Fibroblast of mammary gland (primary cell): ENCODE measurements at places on chromosomes 2 and 18.

- no peak for DNase-seq
These were observed 77.8 kb downstream of the RHBDD1 start for GRCh38 chr2:226913641-226914040.

DNA sequence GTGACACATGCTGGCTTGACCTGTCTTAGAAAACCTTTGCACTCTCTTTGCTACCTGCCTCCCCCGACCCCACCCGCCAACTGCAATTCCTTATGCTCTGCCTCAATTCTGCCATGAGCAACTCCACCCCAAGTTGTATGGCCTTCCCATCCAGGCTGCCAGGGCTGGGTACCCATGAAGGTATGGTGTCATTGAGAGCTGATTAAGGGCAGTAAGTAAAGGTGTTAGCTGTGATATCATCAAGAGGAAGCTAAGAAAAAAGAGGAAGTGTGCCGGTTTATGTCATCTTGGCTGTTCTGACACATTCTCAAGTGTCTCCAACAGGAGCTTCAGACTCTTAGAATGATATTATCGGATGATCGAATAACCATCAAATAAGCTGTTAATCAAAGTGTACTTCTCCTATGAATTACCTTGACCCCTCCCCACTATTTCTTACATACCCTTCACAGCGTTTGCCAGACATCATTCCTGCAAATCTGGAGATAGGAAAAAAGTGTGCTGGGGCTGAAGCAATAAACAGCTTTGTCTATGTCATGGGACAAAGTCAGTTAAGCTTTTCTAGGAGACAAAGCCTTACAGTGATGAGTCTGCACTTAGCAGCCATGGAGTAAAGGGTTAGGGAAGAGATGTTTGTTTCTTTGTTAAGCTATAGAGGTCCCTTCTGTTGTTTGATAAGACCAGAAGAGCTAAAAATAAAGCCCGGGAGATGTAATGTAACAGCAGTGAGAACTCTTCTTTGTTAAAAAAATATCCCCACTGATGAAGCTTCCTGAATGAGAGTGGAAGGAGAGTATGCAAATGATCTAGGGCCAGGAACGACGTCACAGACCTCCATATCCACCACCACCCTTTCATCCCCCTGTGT is 40.4 kb upstream of the SMAD2 start:
- no peak for DNase-seq

DNA sequence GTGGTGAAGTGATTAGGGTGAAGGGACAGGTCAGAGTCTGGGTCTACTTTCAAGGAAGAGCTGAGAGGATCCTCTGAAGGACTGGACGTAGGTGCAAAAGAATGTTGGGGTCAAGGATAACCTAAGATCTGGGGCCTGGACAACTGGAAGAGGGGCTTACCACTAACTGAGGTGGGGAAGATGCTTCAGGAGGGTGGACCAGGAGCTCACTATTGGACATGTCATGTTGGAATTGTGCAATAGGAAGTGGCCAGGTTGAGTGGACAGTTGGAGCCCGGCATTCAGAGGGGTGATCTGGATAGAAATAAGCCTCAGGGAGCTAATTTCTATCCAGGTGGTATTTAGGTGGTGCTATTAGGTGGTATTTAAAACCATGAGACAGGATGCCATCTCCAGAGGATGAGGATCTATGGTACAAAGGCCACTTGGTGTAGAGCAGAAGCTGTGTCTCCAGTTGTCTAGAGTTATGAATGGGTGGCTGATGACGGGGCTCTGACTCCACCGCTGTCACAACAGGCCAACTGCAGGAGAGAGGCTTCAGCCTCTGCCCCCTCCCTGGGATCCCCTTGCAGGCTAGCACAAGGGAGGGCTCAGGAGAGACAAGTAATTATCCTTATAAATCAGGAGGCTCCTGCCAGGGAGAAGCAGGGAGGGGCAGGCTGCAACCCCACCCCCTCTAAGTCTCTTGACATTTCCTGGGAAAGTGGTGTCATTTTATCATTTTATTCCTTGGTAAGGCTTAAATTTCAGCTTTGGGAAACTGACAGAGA is 158.0 kb downstream of the SMAD7 start:
- no peak for DNase-seq

- no peak for DNase-seq
These were observed 589.6 kb downstream of the LRRTM4 start for GRCh38 chr2:76932550-76932949.

DNA sequence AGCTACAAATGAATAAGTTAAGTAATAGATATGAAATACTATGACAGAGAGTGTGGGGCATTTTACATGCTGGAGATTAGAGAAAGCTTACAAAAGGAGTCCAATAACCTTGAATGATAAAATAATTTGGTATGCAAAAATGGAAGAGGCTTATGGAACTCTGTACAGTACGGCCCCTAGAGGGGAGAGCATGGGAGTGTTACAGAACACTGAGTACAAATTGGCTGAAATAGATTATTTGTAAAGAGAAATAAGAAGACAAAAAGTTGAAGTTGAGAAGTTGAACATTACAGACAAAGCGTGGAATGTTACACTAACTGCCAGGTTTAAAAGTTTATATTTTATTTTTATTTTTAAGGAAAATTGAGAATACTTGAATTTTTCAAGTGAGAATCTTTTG is 192.1 kb upstream of the DOK6 start:
- no peak for DNase-seq

- no peak for DNase-seq
These were observed 42.3 kb upstream of the DOK6 start for GRCh38 chr18:69358212-69358895.

- DNase-seq: no peak
These were observed 127.8 kb downstream of the LNPK start for GRCh38 chr2:175874291-175874690.

- no peak for DNase-seq
These were observed 16.4 kb upstream of the IL1R1 start for GRCh38 chr2:102126169-102126568.

DNA sequence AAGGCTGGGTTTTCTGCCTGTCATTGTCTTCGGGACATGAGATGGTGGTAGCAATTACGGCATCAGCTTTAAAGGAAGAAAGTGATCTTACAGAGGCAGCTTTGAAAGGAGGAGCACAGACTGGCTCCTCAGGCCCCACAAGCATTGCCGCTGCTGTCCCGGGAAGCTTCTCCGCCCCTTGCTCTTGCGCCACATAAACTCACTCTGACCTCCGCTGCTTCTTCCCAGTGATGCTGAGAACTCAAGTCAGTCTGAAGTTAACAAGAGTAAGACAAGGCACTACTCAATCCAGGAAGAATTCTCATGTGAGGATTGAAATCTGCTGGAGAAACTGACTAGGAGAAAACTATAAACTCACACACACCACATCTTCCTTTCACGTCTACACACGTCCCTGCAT is 112.4 kb upstream of the RIOK3 start:
- DNase-seq: peak; percentile 57

DNA sequence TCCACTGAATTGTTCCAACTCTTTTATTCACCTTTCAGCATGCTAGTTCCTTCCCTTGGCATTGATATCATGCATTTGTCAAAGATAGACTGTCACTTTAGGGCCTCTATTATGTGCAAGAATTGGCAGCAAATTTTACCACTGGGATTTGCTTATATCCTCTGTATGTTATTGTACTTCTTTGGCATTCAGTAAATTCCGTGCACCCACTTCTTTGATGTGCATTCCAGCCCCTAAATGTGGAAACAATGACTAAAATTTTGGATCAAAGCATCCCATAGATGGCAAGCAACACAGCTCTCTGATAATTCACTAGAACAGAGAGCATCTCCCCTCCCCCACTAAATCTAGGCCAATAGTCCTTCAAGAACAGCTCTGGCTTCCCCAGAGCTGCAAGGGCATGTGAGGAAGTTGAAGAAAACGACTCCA is 399.0 kb upstream of the HNRNPA3 start:
- DNase-seq: no peak

GRCh38 chr2:191899410-191899809 is 52.5 kb upstream of the CAVIN2 start:
- DNase-seq: peak; percentile 98

DNA sequence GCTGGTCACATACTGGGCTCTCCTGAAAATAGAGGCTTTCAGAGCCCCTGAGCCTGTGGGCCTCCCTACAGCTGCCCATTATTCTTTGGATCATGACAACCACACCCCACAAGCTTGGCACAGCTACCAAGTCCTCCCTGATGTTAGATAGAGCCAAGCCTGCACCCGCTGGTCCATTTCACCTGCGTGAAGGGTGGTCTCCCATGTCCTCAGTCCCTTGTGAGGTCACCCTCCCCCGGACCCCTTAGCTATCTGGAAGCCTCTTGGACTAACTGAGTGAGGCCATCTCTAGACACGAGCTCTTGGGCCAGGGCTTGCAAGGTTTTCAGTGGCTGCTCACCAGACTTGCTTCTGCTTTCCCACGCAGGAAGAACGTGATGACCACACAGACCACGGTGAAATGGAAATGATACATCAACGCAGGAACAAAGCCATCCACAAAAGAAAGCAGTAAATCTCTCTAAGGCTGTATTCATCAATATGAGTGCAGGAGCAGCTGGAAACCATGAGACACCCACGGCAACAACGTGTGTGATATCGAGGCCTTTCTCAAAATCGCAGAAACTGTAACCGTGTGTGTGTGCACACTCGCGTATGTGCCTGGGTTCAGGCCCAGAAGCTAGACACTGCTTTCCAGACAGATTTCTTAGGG is 10.1 kb upstream of the MAL start:
- DNase-seq: no peak

- no peak for DNase-seq
These were observed 123.0 kb downstream of the PMAIP1 start for GRCh38 chr18:60022671-60023276.

GRCh38 chr2:229474125-229474524 is 203.0 kb upstream of the PID1 start:
- no peak for DNase-seq

- DNase-seq: peak; percentile 58
These were observed 62.5 kb upstream of the RAPGEF4 start for GRCh38 chr2:172673056-172673683.

DNA sequence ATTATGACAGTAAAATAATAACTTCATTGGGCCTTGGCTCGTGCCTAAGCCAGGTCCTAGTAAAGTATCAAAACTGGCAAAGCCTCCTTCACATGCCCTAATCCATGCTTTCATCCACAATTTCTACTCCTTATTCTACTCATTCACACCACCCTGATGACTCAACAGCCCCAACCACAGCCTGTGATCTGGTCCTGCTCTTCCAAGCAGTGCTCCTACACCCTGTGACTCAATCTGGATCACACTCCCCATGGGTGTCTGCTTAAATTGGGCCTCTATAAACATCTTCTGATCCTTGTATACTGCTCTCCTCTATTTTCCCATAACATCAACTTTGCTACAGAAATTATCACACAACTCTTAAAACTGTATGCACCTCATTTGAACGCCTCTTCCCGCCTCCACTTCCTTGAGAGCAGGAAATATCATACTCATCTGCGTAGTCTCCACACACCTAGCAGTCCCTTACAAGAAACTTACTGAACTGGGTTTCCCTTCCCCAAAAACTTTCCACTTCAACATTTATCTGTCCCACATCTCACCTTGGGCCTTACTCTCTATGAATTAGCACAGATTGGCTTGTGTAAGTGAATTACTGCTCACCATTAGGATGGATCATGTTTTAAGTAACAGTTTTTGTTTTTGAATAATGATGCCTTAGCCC is 15.9 kb downstream of the GTF3C3 start:
- DNase-seq: peak; percentile 88

DNA sequence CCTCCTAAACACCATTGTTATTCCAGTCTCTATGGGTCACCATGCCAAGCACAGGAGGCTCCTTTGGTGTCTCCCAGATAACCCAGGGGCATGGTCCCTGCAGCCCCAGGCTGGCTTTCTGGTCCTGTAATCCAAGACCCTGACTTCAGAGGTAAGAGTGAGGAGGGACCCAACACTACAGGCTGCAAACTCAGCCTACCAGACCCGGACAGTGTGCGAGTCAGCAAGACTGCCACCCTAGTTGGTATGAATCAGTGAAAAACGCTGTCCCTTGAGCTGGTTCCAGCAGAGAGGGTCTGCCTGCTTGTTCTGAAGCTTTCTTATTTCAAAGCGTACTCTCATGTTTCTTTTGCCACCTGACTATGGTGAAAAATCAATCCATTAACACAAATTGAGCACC is 47.6 kb upstream of the ZFP36L2 start:
- DNase-seq: peak; percentile 57

DNA sequence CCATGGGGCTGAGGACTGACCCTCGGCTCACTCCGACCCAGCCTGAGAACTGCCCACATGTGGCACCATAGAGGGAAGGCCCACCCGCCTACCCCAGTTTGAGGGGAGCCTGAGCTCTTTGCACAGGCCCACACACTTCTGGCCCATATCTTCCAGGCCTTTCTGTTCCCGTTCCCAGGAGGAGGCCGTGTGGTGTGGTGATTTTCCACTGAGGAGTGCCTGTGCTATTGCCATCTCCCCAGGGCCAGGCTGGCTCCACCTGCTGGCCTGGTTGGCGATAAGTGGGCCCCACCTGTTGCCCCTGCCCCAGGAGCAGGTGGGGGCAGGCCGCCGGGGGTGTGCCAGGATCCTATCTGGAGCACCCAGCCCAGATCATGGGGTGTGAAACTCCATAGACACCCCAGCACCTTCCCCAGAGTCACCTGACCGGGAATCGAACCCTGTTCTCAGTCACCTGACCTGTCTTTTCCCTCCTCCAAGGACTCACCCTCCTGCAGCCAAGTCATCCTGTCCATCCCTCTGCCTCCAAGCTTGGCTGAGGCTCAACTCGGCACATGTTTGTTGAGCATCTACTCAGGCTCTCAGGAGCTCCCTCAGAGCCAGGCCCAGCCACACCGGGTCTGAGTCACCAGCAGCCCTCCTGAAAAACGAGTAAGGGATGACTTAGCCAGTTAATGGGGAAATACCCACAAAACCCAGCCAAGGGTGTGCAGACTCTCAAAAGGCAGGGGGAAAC is 120.1 kb downstream of the CYP26B1 start:
- DNase-seq: peak; percentile 39
